ENCODE measurements at places on chromosomes 5 and 9. TPM values are rescaled to one million over a fixed set of nuclear protein-coding genes. Genes with fewer than 3 reads are reported as not detected.

HAPLN1 gene
- not detected for total RNA-seq

TAF11L5 gene
- not detected for total RNA-seq

GRCh38 chr9:123457583-123457982, 101.6 kb downstream of the CRB2 start:
- no peak for DNase-seq

DNA sequence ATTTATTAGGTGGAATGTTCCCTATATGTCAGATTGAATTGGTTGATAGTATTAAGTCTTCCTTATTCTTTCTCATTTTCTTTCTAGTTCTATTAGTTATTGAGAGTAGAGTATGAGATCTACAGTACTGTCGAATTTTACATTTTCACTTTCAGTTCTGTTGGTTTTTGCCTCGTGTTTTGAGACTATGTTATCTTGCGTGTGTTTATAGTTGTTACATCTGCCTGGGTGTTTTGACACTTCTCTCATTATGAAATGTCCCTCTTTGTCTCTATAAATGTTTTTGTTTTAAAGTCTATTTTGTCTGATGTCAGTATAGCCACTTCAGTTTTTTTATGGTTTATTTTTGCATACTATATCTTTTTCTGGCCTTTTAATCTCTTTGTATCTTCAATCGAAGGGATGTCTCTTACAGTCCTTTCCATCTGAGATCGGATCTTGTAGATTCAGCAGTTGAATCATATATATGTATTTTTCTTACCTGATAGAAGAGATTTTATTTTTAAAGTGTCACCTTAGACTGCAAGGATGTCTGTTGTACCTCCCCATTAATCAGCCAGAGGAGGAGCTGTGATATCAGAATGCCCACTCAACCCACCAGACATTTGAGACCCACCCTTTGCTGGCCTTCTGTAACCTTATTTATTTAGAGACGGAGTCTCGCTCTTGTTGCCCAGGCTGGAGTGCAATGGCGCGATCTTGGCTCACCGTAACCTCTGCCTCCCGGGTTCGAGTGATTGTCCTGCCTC, 20.7 kb downstream of the EHMT1 start:
- DNase-seq: no peak

DNA sequence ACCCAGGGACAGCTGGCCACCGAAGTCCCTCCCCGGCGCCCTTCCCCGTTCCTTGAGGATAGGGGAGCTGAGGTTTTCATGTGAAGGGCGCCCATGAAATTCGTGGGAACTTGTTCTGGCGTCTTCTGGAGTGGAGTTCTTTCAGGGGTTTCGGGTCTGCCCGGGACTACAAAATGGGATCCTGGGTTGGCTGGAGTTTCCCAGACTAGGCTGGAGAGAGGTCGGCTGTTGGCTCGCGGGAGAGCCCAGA, 3.6 kb upstream of the RGMB start:
- DNase-seq: peak; percentile 50

GRCh38 chr5:114001076-114001475, 360.8 kb upstream of the KCNN2 start:
- DNase-seq: no peak
